ENCODE measurements at places on chromosomes 16 and 17. TPM values are rescaled to one million over a fixed set of nuclear protein-coding genes. Genes with fewer than 3 reads are reported as not detected.

The CBLN1 gene
- not detected for polyA plus RNA-seq

The KCNH4 gene
- polyA plus RNA-seq, result not detected

DNA sequence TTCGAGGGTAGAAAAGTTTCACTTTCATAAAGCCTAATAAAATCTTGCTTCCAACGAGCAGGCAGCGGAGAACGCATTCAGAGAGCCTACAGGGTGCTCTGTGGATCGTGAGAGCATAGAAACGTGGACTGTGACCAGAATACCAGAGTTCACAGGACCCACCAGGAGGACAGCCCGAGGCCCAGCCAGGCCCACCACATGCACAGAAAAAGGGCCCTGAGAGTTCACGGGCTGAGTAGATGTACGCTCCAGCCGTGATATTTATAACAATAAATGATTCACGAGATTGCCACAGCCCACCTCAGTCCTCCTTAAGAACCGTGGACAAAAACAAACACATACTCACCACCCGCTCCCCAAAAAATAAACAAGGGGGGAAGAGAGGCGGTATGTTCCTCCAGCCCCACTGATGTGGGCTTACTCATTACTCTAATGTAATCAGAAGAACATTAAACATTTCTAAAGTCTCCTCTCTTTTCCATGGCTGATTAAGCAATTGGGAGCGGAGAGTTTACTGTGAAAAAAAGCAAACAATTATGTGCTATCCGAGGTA lies 207.2 kb downstream of the C16orf78 start:
- H3K4me3 ChIP-seq, result peak overlapping the region; percentile 10
- H3K4me1 ChIP-seq, result peaks cover 2% of the 10 kb centered on the region
- no peak overlapping the region for H3K27ac ChIP-seq
- DNase-seq, result no peak

GRCh38 chr16:24013864-24014645 lies 178.3 kb downstream of the PRKCB start:
- H3K27ac ChIP-seq, result no peak overlapping the region
- peak; percentile 31 for DNase-seq
- peaks cover 6% of the 10 kb centered on the region for H3K4me1 ChIP-seq
- H3K27me3 ChIP-seq, result no peaks in the 10 kb centered on the region

The CLEC18B gene
- polyA plus RNA-seq, result 2.6 TPM

The NPIPB8 gene
- not detected for polyA plus RNA-seq

- H3K4me3 ChIP-seq, result peak overlapping the region; percentile 7
- no peaks in the 10 kb centered on the region for H3K36me3 ChIP-seq
- no peaks in the 10 kb centered on the region for H3K27me3 ChIP-seq
- peak overlapping the region; percentile 72 for H3K27ac ChIP-seq
- DNase-seq, result no peak
- peaks cover 4% of the 10 kb centered on the region for H3K4me1 ChIP-seq
Measured at GRCh38 chr17:64387145-64387473, 3.6 kb downstream of the PECAM1 start.

GRCh38 chr17:21129023-21129681 lies 2.4 kb downstream of the DHRS7B start:
- H3K4me1 ChIP-seq, result peaks cover 11% of the 10 kb centered on the region
- DNase-seq, result no peak
- H3K4me3 ChIP-seq, result no peak overlapping the region
- no peaks in the 10 kb centered on the region for H3K27me3 ChIP-seq

The KRT25 gene
- polyA plus RNA-seq, result not detected

DNA sequence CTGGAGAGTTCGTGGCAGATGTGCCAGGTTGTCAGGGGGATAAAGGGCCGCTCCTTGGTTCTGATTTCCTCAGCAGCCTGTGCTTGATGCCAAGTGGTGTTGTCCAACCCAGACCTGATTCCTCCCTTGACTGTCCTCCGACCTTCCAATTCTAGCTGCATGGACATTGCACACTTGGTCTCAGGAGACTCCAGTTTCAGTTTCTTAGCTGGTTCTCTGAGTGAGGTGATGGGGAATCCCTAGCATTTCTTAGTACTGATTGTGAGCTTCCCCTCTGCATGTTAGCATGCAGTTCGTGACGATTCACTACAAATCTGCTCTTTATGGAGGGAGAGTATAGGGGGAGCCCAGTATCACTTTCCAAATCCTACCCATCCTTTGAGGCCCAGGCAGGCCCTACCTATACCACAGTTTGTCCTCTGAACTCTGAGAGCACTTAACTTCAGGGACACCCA lies 12.4 kb upstream of the CCR7 start:
- no peak for DNase-seq
- no peaks in the 10 kb centered on the region for H3K27me3 ChIP-seq
- no peaks in the 10 kb centered on the region for H3K4me1 ChIP-seq
- no peaks in the 10 kb centered on the region for H3K36me3 ChIP-seq
- H3K4me3 ChIP-seq, result no peak overlapping the region

DNA sequence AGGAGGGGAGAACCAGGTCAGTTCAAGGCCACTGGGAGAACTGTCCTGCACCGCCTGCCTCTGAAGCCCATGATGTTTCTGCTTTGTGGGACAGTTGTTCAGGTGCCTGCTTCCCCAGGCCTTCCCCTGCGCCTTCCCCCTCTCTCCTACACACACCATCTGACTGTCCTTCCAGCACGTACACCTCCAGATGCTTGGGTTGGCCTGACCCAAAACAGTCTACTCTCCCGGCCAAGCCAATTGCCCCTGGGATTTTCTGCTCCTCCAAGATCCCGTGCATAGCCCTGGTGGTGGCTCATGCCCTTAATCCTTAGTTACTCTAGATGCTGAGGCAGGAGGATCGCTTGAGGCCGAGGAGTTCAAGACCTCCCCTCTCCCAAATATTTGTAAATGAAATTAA lies 684 bp upstream of the RSAD1 start:
- no peak for DNase-seq
- H3K4me3 ChIP-seq, result peak overlapping the region; percentile 78
- H3K4me1 ChIP-seq, result peaks cover 49% of the 10 kb centered on the region
- no peaks in the 10 kb centered on the region for H3K27me3 ChIP-seq
- peaks cover 29% of the 10 kb centered on the region for H3K36me3 ChIP-seq

- peaks cover 29% of the 10 kb centered on the region for H3K36me3 ChIP-seq
- peak within 1 kb of the TSS; percentile 91 for H3K27ac ChIP-seq
- peak within 1 kb of the TSS; percentile 85 for H3K4me3 ChIP-seq
- no peaks in the 10 kb centered on the region for H3K27me3 ChIP-seq
Measured at GRCh38 chr16:66830422-66831404, at the start of gene NAE1. NAE1 (minus strand) TSS chr16:66830976; CDS start chr16:66830899, 77 bp downstream.

DNA sequence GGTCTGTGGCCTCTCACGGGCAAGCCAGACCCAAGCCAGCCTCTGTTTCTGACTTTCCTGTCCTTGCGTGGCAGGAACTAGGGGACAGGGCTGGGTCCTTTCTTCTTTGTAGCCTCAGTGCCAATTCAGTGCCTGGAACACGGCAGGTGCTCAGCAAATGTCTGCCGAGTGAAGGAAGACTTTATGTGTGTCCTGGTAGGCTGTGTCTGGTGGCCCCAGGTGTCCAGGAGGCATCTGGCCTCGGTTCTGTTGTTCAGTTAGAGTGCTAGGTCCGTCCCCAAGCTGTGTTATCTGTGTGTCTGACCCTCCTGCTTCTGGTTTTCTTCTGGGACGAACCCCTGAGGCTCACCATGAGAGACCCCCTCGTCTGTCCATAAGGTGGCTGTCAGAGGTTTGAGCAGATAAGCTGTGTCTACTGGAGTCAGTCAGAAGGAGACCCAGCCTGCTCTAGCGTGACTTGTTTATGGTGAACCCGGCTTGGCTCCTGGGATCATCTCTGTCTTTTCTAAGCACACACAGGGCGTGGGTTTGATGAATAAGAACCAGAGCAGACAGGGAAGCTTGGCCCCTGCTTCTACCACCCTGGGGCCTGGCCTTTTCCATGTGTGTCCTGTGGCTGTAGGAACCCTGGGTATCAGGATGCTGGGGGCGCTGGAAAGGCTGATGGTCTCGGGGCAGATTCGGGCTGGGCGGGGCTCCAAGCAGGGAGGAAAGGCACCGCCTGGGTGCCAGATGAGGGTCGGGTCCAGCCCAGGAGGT lies 39.3 kb downstream of the ENGASE start:
- DNase-seq, result no peak
- H3K36me3 ChIP-seq, result no peaks in the 10 kb centered on the region
- no peak overlapping the region for H3K4me3 ChIP-seq
- peaks cover 11% of the 10 kb centered on the region for H3K4me1 ChIP-seq
- no peak overlapping the region for H3K27ac ChIP-seq

GRCh38 chr16:48004141-48004695 lies 151.6 kb downstream of the ABCC12 start:
- no peaks in the 10 kb centered on the region for H3K4me1 ChIP-seq
- no peaks in the 10 kb centered on the region for H3K27me3 ChIP-seq
- H3K4me3 ChIP-seq, result no peak overlapping the region
- no peaks in the 10 kb centered on the region for H3K36me3 ChIP-seq
- DNase-seq, result no peak

The KCTD11 gene
- polyA plus RNA-seq, result 14.1 TPM

The SYT17 gene
- polyA plus RNA-seq, result 4.4 TPM

The MYH8 gene
- not detected for polyA plus RNA-seq

- no peaks in the 10 kb centered on the region for H3K27me3 ChIP-seq
- no peak overlapping the region for H3K4me3 ChIP-seq
- DNase-seq, result no peak
- no peaks in the 10 kb centered on the region for H3K4me1 ChIP-seq
- H3K27ac ChIP-seq, result no peak overlapping the region
Measured at GRCh38 chr16:12559714-12560113, 244.0 kb downstream of the CPPED1 start.

The SOX15 gene
- polyA plus RNA-seq, result 0.76 TPM

- H3K27ac ChIP-seq, result peak overlapping the region; percentile 100
- H3K4me1 ChIP-seq, result peaks cover 81% of the 10 kb centered on the region
- H3K27me3 ChIP-seq, result no peaks in the 10 kb centered on the region
- peaks cover 29% of the 10 kb centered on the region for H3K36me3 ChIP-seq
Measured at GRCh38 chr17:1713878-1714426, 3.8 kb upstream of the TLCD2 start.

GRCh38 chr17:11737313-11737679 lies 139.0 kb downstream of the DNAH9 start:
- no peak overlapping the region for H3K4me3 ChIP-seq
- no peak overlapping the region for H3K27ac ChIP-seq
- H3K27me3 ChIP-seq, result no peaks in the 10 kb centered on the region

The C1QL1 gene
- 5.2 TPM for polyA plus RNA-seq

The SOX8 gene
- polyA plus RNA-seq, result 0.50 TPM

- H3K27ac ChIP-seq, result no peak overlapping the region
- no peaks in the 10 kb centered on the region for H3K4me1 ChIP-seq
- H3K4me3 ChIP-seq, result no peak overlapping the region
- H3K36me3 ChIP-seq, result no peaks in the 10 kb centered on the region
- H3K27me3 ChIP-seq, result peaks cover 4% of the 10 kb centered on the region
- no peak for DNase-seq
Measured at GRCh38 chr16:83577078-83577745, 230.6 kb upstream of the HSBP1 start.

The MT1A gene
- 169 TPM for polyA plus RNA-seq

- H3K4me3 ChIP-seq, result no peak overlapping the region
- peak overlapping the region; percentile 71 for H3K27ac ChIP-seq
- no peaks in the 10 kb centered on the region for H3K36me3 ChIP-seq
Measured at GRCh38 chr16:8519643-8520042, 70.7 kb downstream of the TMEM114 start.

DNA sequence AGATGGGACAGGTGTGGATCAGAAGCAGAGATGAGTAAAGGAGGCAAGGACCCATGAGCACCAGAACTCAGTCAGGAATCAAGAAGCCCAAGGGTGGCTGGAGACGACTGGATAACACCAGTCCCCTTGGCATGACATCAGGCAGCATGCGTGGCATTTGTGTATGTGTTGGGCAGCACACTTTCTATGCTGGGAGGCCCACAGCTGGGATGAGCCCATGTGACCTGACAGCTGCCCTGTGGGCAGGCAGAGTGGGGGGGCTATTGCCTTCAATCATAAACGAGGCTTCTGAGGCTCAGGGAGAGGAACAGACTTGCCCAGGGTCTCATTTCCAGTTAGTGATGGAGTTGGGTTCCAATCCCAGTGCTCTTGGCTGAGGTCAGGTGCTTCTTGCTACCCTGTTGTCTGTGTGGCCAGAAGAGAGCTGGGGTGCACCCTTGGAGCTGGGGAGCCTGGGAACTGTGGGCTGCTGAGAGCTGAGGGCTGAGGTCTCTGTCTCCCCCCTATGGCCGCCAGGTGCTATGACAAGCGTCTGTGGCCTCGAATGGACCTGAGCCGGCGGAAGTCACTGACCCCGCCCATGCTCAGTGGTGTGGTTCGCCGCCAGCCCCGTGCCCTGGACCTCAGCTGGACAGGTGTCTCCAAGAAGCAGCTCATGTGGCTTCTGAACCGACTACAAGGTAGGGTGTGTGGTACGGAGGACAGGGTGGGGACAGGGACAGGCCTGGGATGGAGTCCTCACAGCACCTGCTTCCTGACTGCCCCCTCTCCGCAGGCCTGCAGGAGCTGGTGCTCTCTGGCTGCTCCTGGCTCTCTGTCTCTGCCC lies 7.1 kb upstream of the ORAI3 start:
- H3K27ac ChIP-seq, result peak overlapping the region; percentile 73
- no peak overlapping the region for H3K4me3 ChIP-seq
- peak; percentile 92 for DNase-seq
- H3K36me3 ChIP-seq, result no peaks in the 10 kb centered on the region
- no peaks in the 10 kb centered on the region for H3K27me3 ChIP-seq

DNA sequence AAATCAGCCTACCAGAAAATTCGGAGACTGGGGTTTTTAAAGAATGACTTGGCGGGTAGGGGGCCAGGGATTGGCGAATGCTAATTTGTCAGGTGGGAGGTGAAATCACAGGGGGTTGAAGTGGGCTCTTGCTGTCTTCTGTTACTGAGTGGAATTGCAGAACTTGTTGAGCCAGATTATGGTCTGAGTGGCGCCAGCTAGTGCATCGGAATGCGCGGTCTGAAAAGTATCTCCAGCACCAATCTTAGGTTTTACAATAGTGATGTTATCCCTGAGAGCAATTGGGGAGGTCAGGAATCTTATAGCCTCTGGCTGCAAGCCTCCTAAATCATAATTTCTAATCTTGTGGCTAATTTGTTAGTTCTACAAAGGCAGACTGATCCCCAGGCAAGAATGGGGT lies 762 bp upstream of the RBL2 start:
- no peak overlapping the region for H3K27ac ChIP-seq
- peaks cover 14% of the 10 kb centered on the region for H3K4me1 ChIP-seq
- no peaks in the 10 kb centered on the region for H3K36me3 ChIP-seq
- peak overlapping the region; percentile 87 for H3K4me3 ChIP-seq
- no peaks in the 10 kb centered on the region for H3K27me3 ChIP-seq
- DNase-seq, result peak; percentile 44

DNA sequence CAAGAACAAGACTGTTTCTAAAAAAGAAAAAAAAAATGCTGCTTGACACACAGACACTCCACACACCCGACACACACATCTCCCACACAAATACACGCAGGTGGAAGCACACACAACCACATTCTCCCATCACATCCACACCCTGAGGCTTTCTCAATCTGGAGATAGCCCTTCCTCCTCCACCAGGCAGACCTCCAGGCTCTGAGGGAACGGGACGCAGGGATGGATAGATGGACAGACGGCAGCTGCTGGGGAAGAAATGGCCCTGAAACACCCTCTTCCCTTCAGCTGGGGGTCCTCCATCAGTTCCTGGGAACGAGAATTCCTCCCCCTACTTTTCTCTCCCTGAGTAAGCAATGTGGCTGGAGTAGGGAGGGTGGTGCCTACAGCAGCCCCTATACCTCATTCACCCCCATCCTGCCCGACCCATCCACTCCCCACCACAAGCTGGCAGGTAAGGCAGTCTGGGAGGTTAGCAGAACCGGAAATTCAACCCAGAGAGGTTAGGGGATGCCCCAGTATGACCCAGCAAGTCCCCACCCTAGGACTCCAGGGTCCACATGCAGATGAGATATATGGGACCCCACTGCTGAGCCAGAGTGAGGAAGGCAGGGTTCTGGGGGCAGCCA lies 4.1 kb upstream of the LITAFD start:
- DNase-seq, result no peak
- no peak overlapping the region for H3K4me3 ChIP-seq
- H3K27me3 ChIP-seq, result peaks cover 15% of the 10 kb centered on the region
- H3K36me3 ChIP-seq, result no peaks in the 10 kb centered on the region
- H3K27ac ChIP-seq, result no peak overlapping the region
- H3K4me1 ChIP-seq, result no peaks in the 10 kb centered on the region
